Fibroblast of skin of right quadriceps (primary cell): ENCODE measurements at places on chromosomes 11 and 22.
A peak's percentile ranks its signal among the peaks of the same experiment; 100 is the strongest.

DNA sequence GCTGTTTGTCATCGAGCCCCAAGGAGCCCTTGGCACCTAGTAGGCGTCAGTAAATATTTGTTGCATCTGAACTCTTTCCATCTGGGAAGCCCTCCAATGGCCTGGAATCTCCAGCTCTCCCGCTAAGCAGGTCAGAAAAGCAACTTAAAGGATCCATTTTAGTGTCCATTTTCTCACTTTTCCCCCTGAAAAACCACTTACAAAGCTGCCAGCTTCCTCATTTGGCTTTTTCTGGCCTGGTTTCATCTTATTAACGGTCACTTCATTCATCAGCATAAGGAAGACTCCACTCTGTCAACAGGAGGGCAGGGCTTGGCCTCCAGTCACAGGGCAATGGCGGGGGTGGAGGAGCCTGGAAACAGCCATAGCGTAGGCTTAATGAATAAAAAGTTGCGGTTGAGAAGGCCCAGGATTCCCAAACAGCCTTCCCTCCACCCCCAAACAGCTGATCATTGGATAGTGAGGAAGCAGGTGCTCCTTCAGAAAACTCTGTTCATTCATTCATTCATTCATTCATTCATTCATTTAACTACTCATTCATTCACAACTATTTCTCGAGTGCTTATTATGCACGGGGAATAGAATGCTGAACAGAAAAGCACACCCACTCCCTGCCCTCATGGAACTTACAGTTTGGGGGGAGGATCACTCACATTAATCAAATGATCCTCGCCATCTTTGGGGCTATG, 104.5 kb upstream of the RCN1 start:
- DNase-seq, result no peak

- no peak for DNase-seq
These were observed 33.5 kb upstream of the SMIM38 start for GRCh38 chr11:69122326-69122629.

DNA sequence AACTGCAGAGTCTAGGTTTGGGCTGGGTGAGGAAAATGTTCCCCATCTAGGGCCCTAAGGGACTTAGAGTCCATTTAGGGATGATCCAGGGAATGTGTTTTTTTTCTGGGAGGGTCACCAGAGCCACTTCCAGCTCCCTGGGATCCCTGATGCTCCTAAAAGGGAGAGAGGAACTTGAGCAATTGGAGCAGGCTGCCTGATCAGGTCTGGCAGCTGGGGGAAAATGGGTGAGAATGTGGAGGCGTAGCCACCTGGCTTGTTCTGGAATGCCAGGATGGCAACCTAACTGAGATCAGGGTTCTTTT, 1.2 kb downstream of the PGAP2 start:
- DNase-seq, result no peak

GRCh38 chr11:6127881-6128280, 20.4 kb downstream of the OR56B4 start:
- DNase-seq, result no peak

DNA sequence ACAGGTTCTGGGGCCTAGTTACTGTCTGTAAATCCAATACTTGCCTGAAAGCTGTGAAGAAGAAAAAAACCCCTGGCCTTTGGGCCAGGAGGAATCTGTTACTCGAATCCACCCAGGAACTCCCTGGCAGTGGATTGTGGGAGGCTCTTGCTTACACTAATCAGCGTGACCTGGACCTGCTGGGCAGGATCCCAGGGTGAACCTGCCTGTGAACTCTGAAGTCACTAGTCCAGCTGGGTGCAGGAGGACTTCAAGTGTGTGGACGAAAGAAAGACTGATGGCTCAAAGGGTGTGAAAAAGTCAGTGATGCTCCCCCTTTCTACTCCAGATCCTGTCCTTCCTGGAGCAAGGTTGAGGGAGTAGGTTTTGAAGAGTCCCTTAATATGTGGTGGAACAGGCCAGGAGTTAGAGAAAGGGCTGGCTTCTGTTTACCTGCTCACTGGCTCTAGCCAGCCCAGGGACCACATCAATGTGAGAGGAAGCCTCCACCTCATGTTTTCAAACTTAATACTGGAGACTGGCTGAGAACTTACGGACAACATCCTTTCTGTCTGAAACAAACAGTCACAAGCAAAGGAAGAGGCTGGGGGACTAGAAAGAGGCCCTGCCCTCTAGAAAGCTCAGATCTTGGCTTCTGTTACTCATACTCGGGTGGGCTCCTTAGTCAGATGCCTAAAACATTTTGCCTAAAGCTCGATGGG, 13.5 kb downstream of the PIK3IP1 start:
- no peak for DNase-seq

GRCh38 chr11:30859669-30860068, 273.5 kb upstream of the MPPED2 start:
- DNase-seq, result peak; percentile 4

GRCh38 chr11:17343907-17344306, 7.7 kb upstream of the NCR3LG1 start:
- peak; percentile 79 for DNase-seq

DNA sequence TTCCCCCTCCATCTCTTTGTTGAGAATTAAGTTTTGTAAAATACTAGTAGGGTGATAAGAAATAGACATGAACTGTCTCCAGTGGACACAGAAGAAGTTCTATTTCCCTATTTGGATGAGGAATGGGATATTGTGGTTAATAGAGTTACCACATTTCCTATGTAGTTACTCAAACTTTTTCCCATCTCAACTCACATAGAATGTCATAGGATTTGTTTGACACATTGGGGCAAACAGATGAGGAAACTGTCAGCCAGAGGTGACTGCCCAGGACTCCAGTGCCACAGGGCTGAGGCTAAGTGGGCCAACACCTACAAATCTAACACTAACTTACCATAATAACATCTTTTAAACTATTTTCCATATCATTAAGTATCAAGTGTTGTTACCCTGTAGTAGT, 58.3 kb downstream of the CCDC83 start:
- no peak for DNase-seq

DNA sequence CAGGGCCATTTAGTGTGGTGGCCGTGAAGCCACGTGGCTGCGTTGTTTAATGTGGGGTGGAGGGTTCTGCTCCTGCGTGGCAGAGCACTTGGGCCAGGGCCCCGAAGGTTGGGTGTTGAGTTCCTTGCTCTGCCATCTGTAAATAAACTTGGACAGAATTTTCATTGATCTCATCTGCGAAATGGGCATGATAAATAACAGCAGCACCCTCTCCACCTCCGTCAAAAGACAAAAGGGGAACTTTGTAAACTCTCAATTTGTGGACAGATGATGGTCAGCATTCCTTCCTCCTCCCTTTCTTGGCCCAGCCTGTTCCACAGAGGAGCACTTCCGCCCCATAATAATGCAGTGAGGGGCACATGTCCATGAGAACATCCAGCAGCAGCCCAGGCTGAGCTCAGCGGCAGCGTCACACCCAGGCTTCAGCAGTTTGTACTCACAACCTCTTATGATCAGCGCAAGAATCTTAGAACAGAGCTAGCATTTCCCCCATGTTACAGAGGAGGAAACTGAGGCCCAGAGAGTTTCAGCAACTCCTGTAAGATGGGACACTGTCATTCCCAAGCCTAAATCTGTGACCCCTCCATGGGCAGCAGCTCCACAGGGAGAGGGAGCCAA, 874.5 kb downstream of the BRD1 start:
- no peak for DNase-seq

DNA sequence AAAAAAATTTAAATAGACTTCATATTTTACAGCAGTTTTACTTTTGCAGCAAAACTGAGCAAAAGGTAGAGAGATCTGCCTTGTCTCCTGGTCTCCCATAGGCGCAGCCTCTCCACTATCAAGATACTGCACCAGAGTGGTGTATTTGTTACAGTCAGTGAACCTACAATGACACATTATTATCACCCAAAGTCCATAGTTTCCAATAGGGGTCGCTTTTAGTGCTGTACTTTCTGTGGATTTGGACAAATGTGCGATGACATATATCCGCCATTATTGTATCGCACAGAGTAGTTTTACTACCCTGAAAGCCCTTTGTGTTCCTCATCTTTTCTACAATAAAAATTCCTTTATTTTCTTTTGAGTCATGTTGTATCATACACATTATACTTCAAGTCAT, 153.2 kb upstream of the CCDC179 start:
- no peak for DNase-seq

GRCh38 chr11:47523490-47524225, 29.3 kb downstream of the CELF1 start:
- DNase-seq, result peak; percentile 83

GRCh38 chr22:24421428-24421931, 5.9 kb upstream of the ADORA2A start:
- no peak for DNase-seq

DNA sequence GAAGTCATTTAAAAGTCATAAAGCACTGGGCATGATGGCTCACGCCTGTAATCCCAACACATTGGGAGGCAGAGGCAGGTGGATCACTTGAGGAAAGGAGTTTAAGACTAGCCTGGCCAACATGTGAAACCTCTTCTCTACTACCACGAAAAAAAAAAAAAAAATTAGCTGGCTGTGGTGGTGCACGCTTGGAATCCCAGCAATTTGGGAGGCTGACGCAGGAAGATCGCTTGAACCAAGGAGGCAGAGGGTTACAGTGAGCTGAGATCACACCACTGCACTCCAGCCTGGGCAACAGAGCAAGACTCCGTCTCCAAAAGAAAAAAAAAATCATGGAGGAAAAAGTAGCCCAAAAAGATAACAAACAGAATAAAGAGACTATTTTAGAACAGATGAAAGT, 42.2 kb downstream of the NUP98 start:
- DNase-seq, result no peak

DNA sequence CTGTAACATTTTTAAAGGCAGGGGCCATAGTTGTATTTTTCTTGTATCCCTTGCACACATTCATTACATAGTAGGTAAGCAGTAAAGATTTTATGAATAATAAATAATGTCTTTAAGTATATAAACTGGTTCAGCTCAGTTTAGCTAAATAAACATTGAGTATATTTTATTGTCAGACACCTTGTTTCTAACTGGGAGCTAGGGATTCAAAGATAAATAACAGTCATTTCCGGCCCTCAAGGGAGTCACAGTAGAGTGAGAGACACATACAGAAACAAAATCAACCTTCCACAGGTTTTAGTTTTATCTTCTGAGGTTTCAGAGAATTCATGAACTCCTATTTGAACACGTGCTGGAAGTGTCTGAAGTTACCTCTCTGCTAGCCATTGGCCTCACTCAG, 760.2 kb downstream of the DLG2 start:
- DNase-seq, result no peak

DNA sequence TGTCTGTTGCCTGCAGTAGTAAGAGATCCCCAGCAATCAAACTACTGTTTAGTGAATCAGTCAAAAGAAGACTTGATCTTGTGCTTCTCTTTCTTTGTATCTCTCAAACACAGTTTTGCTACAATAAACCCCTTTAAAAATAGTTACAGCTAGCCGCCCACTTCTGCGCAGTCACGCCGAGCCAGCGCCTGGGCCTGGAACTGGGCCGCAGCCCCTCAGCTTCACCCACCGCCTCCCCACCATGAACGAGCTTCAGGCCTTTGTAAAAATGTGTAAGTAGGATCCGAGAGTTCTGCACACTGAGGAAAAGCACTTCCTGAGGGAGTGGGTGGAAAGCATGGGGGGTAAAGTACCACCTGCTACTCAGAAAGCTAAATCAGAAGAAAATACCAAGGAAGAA, 60.5 kb downstream of the CWC15 start:
- DNase-seq, result no peak

DNA sequence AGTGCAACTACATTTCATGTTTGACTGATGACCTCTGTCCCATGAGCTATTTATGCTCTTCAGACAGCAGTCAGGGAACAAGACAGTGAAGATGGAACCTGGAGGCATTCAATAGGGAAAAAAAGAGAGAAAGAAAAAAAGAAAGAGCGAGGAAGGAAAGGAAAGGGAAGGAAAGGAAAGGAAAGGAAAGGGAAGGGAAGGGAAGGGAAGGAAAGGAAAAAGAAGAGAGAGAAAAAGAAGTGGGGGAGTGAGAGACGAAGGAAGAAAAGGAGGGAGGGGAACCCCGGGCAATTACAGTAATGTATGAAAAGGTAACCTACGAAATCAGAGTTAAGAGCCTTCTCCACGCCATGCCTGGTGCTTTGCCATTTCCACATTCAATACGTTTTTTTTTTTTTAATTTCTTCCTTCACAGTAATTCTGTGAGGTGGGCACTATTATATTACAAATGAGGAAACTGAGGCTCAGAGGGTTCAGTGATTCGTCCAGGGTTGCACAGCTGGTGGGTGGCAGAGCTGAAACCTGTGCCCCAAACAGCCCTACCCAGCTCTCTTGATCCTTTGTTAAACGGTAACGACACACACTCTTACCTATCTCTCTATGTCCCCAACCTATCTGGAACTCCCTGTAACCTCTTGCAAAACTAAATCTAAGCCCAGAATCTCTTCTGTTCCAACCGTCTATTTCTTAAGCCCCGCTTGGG, 39.3 kb downstream of the ETS1 start:
- no peak for DNase-seq

GRCh38 chr11:129230006-129230405, 37.9 kb upstream of the ARHGAP32 start:
- no peak for DNase-seq

GRCh38 chr11:3816673-3817072, 8.3 kb downstream of the PGAP2 start:
- DNase-seq, result no peak
